Right lung (tissue), 10 donors: ENCODE measurements at places on chromosomes 3 and 15. TPM values are rescaled to one million over a fixed set of nuclear protein-coding genes. Genes with fewer than 3 reads are reported as not detected.

EIF2B5 gene
- 61.9 TPM for polyA plus RNA-seq

DNA sequence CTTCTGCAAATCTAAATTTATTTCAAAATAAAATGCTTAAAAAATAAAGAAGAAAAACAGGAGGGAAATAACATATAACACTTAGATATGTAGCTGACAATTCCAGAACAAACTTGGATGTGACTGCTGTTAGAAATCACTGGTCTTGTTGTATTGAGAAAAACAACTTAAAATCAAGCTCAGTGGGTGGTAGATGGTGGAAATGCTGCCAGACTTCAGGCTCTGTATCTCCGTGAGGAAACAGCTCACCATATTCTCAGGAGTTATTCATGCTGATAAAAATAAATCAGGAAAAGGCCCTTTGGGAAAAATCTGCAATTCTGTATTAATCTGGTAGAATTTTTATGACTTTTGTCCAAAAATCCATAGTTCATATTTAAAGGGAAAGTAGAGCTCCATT, 477.6 kb downstream of the RAP2B start:
- DNase-seq, result peak; percentile 77

DNA sequence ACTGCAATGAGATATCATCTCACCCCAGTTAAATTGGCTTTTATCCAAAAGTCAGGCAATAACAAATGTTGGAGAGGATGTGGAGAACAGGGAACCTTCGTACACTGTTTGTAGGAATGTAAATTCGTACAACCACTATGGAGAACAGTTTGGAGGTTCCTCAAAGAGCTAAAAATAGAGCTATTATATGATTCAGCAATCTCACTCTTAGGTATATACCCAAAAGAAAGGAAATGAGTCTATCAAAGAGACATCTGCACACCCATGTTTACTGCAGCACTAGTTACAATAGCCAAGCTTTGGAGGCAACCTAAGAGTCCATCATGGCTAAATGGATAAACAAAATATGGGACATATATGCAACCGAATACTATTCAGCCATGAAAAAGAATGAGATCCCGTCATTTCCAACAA, 68.0 kb upstream of the HES1 start:
- DNase-seq, result no peak

- DNase-seq, result no peak
Observed at GRCh38 chr3:190746531-190746930, 116.0 kb downstream of the GMNC start.

- DNase-seq, result no peak
Observed at GRCh38 chr15:38706956-38707355, 142.3 kb upstream of the RASGRP1 start.
